ENCODE measurements at places on chromosomes 5 and 9.

DNA sequence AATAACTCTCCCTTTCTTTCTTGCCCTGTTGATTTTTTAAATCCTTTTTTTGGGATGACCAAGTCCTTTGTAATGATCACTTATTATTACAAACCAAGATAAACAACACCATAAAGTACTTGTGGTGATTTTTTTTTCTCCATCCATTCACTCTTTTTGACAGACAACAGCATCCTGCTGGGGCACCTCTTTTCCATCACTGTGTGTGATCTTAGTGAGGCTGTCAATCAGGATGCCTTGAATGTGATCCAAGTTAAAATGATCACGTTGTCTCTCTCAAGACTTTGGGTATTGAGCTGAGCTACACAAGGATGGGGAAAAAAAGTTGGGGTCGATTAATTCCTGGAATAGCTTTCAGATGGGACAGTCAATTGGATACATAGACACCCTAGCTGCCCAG lies 73.6 kb upstream of the PPP2R2B start:
- no peak for DNase-seq

DNA sequence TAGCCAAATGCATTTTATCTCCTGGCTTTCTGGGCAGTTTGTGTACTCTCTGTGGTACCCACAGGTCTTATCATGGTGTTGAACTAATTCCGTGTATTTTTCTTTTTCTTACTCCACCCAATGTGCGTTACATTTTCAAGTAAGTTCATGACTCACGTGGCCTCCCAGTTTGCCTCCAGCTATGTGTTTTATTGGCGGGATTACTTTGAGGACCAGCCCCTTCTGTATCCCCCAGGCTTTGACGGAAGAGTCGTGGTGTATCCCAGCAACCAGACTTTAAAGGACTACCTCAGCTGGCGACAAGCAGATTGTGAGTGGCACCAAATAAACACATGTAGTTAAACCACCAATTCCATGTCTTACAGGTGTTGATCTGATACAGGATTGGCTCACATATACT lies 3.2 kb downstream of the THG1L start:
- DNase-seq, result no peak

- DNase-seq, result no peak
Observed at GRCh38 chr9:110110154-110110553, 97.8 kb downstream of the C9orf152 start.

GRCh38 chr9:133529457-133529856 lies 4.7 kb upstream of the MYMK start:
- DNase-seq, result no peak

DNA sequence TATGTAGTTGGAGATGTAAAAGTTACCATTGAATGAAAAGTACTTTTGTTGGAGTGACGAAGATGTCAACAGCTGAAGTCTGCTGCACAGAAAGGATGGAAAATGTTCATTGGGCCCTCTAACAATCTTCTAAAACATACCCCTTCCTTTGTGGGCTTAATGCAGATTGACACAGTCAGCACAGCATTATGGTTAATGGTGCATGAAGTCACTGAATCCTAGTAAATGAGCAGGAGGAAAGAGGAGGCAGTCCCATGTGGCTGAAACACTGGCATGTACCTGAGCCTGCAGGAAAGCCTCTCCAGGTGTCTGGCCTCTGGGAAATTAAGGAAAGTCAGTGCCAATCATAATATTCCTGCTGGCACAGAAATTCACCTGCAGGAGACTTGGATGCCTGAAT lies 153.8 kb downstream of the ARL15 start:
- no peak for DNase-seq

DNA sequence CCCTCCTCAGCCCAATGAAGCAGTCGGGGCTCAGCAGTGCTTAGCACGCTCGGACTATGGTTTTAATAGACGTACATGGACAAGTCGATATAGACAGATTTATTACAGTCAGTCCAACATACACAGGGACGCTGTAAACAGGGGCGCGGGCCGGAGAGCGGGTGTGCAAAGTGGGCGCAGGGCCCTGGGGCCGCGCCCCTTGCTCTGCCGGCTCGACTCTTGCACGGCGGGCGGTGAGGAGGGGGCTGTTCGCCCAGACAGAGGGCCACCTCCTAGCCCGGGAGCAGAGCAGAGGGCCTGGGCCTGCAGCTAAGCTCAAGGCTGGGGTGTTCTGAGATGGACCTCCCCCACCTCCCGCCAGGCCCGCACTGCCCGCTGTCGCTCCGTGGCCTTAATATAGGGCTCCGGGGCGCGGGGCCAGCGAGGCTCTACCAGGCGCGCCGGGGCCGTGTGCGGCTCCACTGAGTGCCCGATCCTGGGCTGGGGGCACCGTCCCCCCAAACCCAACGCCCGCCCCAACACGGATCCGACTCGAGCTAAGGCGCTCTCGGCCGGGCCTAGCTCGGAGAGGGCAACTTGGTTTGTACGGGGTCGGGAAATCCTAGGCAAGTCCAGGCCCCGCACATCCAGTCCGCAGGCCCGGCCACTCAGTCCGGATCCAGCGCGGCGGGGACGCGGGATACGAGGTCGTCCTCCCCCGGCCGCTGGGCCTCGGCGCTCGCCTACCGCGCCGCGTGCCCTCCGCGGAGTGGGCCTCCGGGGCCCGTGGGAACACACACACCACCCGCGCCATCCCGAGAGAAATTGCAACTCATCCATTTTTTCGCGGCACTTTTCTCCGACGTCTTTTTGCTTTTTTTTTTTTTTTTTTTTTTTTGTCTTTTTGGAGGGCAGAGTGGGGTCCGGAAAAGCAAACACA lies 6.1 kb downstream of the PITX1 start:
- no peak for DNase-seq

DNA sequence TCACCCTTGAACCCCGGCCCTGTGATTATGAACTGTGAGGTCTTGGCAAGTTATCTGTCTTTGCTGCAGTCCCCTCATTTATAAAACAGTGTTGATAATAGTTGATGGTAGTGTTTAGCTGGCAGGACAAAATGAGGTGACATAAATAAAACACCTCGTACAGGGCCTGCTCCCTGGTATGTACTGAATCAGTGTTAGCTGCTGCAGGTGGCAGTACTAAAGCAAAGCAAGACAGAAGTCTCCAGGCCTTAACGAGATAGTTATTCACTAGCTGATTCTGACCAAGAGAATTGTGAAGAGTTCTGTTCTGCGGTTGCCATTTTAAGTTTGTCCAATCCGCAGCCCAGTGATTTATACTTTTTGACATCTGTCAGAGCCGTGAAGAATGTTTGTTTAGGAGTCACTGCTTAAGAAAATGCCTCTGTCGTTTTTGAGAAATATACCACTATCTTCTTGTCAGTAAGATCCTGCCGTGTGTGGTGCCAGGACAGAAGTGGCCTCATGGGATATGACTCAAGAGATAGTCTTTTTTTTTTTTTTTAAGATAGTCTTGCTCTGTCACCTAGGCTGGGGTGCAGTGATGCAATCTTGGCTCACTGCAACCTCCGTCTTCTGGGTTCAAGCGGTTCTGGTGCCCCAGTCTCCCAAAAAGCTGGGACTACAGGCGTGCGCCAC lies 75.9 kb downstream of the KDM4C start:
- no peak for DNase-seq

DNA sequence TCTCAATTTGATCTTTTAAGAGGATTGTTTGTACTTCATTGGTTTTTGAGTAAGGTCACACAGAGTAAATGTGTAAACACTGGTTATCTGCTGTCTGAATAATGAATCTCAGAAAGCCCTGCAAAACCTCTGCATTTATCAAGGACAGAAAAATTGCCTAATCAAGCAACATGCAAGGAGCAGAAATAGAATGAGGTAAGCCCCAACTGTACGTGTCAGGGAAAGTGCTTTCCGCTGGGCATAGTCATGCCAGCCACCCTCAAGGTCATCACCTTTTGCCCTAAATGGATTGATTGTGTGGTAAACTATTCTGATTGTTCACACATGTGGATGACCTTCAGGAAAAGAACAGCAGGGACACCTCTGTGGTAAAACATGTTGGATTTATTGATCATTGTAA lies 376.9 kb upstream of the KCNN2 start:
- DNase-seq, result no peak

DNA sequence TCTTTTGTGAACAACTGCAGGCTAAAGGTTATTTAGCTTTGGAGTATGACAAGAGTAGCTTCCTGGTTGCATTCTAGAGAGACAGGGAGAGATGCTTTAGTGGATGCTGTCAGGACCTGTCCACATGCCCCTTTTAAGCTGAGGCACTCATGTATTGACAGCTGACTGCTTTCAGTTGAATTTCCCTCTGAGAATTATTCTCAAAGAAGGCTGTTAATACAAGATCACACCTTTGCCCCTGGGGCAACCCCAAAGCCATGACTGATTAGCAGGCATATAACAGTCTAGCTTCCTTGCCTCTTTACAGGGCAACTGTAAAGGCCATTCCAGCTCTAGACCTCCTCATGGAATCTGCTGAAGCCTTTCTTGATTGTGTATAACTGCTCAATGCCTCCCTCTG lies 117.6 kb upstream of the ATP10B start:
- DNase-seq, result no peak

DNA sequence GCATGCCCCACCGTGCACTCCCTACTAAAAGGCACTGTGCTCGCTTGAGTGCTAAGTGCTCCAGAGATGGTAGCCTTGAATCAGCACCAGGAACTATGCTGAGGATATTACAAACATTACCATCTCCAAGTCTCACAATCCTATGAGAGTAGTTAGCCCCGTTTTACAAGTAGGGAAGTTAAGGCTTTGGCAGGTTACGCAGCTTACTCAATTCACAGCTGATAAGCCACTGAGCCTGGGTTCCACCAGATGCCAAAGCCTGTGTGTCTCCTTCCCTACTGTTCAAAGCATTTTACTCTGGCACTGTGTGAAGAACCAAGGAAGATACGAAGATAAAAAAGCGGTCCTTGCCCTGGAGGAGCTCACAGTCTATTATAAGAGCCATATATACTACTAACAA lies 216.2 kb downstream of the EBF1 start:
- DNase-seq, result no peak

GRCh38 chr5:91256142-91256524 lies 127.0 kb downstream of the ARRDC3 start:
- DNase-seq, result no peak

DNA sequence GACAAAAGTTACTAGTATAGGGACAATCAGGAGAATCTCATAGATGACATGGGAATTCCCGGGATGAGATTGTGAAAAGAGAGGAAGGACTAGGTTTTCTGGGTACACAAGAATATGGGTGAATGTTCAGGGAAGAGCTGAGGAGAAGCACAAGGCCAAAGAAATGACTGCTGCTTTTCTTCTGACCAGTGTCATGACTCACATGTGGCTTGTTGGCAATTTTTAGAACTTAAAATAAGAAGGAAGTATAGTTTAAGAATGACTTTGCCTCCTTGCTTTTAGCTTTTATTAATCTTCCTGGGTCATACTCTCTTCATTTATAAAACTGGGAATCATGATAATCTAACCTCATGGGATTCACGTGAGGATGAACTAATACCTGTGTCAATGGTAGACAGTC lies 652.4 kb upstream of the MEF2C start:
- no peak for DNase-seq

All from activated gamma-delta T cell treated with anti-CD3 and anti-CD28 coated beads, Interleukin-2, amount 50 U/mL, for 16 hours (primary cell).